ENCODE measurements at places on chromosomes 4 and X.

GRCh38 chrX:103756736-103757135 lies 19.9 kb upstream of the PLP1 start:
- DNase-seq = no peak

GRCh38 chr4:155608225-155608885 lies 58.3 kb upstream of the GUCY1A1 start:
- DNase-seq = no peak

DNA sequence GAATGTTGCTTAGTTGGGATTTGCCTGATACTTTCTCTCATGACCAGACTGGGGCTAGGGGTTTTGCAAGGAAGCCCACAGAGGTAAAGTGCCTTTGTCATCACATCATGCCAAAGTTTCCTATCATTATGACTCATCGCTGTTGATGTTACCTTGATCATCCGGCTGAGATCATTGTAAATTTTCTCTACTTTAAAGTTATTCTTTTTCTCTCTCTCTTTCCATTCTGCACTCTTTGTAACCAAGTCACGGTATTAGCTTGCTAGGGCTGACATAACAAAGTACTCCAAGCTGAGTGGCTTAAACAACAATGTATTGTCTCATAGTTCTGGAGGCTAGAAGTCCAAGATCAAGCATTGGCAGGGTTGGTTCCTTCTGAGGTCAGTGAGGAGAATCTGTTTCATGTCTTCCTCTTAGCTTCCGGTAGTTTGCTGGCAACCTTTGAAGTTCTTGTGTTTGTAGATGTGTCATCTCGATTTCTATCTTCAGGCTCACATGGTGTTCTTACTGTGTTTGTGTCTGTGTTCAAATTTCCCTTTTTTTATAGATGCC lies 113.0 kb downstream of the DTHD1 start:
- no peak for DNase-seq

GRCh38 chr4:70815370-70815769 lies 24.3 kb downstream of the GRSF1 start:
- DNase-seq = no peak

GRCh38 chr4:161816958-161817357 lies 346.8 kb downstream of the FSTL5 start:
- DNase-seq = no peak

GRCh38 chr4:78584863-78585547 lies 33.4 kb downstream of the ANXA3 start:
- DNase-seq = no peak
